ENCODE measurements at places on chromosomes 2 and 18.

DNA sequence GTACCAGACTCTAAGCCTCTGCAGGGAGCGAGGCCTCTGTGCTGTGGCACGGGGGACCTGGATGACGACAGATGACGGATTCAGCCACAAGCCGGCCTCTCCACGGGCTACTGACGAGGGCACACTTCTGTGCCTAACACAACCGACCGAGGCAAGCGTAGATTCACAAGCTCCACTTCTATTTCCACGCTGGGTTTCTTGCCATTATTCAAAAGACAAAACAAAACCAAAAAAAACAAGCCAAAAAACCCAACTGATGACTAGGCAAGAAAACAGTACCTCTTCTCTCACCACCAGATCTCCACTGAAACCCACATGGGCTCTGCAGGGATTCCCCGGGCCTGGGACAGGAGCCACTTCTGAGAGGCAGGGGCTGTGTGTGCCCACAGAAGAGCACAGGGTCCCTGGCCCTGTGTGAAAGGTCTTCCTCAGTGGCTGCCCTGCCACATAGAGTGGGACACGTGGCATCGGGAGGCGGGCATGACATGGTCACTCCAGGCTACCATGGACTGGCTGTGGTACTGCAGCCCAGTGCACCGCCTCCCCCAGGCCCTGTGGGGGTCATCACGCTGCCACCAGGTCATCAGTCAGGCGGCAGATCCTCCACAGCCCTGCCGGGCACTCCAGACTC, 254.7 kb downstream of the HDAC4 start:
- DNase-seq = no peak

DNA sequence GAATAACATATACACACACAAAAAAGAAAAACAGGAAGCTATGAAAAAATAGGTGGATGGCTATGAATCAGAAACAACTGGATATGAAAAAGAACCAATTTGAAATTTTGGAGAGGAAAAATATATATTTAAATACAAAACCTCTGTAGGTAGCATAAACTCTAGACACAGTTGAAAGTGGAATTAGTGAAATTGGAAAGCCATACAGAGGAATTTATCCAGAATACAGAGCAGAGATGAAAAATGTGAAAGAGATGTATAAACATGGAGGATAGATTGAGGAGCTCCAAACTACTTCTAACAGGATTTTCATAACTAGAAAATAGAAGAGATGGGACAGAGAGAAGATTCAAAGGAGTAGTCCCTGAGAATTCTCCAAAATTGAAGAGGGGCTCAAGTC, 168.8 kb downstream of the SEPTIN10 start:
- no peak for DNase-seq

DNA sequence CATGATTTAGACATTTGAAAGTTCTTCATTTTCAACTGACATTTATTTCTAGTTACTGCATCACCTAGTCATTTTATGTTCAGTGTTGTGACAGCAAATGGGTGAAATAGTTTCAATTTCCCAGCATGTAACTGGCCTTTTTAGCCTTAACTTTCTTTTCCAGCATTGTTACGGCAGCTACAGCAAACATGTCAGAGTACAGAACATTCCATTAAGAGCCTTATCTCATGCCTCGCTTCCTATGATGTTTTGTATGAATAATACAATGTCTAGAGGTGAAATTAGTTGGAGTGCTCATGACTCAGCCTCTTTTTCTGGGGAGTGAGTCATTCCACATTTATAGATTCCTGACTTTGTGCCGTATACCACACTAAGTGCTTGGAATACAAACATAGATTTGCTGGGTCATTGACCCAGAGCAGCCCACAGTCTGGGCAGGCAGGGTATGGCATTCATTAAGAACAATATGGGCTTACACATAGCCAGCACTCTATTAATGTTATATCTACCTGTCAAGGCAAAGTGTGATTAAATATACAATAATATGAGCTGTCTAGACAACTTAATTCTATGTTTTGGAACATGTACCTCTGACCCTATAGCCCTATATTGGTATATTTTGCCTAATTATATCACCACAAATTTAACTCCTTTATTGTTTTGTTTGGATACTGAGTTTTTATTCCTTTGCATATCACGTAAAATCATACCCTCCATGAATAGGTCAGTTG, 72.2 kb downstream of the MAP2 start:
- DNase-seq = peak; percentile 8

- no peak for DNase-seq
Measured at GRCh38 chr18:55510809-55511208, 77.2 kb downstream of the TCF4 start.

DNA sequence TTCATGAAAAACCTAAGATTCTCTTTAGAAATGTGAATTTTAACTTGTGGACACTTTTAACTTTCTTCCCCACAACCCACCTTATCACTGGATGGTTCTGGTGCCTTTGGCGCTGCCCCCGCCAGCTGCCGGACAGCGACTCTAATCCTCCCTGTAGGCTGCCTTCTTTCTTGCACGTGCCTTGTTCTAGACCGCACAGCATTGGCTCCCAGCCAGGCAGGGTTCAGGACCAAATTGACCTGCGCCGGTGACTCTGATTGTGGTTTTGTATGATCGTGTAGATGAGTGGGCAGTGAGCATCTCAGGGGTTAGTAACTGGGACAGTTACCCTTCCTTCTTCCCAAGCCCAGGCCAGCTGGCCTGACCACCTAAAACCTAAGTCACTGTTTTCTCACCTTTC, 106.8 kb downstream of the ASAP2 start:
- no peak for DNase-seq

- no peak for DNase-seq
Measured at GRCh38 chr2:55869637-55870325, 53.8 kb downstream of the EFEMP1 start.

- no peak for DNase-seq
Measured at GRCh38 chr2:34961822-34962221, 1362.7 kb upstream of the FAM98A start.

DNA sequence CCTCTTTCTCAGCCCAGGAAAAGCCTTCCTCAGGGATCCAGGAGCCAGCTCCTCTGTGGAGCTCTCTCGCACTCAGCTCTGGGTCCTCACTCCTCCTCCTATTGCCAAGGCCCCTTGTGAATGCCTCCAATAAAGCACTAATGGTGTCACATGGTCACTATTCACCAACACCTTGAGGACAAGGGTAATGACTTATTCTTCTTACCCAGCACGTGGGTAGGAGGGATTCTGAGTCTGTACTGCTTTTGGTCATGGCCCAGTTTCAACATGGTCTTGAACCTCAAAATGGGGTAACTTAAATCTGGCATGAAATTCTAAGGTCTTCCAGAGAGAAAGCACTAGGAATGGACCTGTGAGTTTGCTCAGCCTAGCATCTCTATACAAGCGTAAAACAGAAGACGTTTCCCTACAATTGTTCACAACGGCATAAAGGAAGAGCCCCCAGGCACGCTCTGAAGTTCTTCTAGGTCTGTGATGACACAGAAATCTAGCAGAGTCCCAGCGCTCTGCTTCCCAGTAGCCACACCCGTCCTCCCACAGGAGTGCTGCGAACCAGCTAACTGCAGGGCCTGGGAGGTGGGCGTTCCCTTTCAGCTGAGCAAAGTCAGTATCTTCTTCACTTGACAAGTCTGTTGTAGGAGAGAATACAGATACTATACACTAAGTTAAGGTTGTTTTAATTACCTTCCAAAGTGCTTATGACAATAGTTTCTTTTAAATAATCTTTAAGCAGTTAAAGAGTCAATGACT, 14.6 kb upstream of the KIDINS220 start:
- peak; percentile 15 for DNase-seq

- no peak for DNase-seq
Measured at GRCh38 chr2:213991453-213992108, 419.3 kb upstream of the VWC2L start.

DNA sequence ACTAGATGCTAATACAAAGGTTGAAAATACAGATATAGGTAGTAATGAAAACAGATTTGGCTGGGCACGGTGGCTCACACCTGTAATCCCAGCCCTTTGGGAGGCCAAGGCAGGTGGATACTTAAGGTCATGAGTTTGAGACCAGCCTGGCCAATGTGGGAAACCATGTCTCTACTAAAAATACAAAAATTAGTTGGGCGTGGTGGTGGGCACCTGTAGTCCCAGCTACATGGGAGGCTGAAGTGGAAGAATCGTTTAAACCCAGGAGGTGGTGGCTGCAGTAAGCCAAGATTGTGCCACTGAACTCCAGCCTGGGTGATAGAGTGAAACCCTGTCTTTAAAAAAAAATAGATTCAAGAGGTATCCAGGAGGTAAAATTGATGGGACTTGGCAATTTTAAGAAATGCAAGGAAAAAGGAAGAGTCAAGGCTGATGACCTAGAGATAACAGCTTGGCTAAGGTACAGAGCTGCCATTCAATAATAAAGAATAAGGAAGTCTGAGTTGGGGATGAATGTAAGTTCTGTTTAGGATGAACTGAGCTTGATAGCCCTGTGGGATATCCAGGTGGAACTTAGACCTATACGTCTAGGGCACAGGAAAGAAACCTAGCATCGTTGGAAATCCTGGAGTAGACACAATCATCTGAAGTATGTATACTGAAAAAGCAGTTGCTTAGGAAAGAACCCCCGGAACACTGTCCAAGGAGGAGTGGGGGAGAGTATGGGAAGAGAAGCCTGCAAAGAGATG, 9.1 kb downstream of the MAT2A start:
- no peak for DNase-seq

Data from small intestine (tissue), 16 donors.